ENCODE measurements at places on chromosomes 13 and 19.

- peak; percentile 55 for DNase-seq
These were observed at the start of gene ZNF610 for GRCh38 chr19:52336117-52336790. TSS of gene ZNF610 (plus strand) at chr19:52336243. CDS start at chr19:52349173, 12,930 bp downstream.

- DNase-seq: no peak
These were observed 2.7 kb downstream of the FCHO1 start for GRCh38 chr19:17753976-17754375.

GRCh38 chr13:32428581-32429432 lies 877 bp upstream of the N4BP2L1 start:
- no peak for DNase-seq

GRCh38 chr13:79593121-79593520 lies 112.2 kb downstream of the NDFIP2 start:
- no peak for DNase-seq

DNA sequence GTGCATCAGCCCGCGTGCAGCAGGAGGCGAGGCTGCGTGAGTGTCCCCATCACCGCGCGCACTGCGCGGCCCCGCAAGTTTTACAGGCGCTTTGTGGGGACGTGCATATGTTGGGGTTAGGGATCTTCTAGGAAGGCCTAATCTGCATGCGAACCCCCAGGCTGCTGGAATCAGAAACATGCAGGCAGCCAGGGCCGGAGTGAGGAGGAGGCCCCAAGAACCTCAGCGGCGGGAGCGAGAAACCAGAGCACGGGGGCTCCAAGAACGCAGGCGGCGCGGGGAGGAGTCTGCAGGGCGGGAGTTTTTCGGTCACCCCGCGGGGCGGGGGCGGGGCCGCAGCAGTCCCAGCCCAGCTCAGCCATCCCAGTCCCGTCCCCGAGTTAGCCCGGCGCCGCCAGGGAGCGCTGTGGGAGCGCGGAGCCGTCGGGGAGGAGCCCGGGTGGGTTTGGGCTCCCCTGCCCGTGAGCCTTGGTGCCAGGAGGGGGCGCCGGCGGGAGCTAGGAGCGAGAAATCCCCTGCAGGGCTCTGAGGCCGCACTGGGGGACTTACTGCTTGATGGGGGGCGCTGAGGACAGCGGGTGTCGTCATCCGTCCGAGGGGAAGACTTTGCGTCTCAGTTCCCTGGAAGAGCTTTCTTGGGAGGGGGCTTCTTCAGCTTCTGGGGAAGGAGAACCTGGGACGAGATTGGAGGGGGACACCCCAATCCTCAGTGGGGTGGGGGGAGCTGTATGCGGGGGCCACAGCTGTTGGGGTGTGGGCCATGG lies 933 bp upstream of the NRTN start:
- DNase-seq: peak; percentile 86

DNA sequence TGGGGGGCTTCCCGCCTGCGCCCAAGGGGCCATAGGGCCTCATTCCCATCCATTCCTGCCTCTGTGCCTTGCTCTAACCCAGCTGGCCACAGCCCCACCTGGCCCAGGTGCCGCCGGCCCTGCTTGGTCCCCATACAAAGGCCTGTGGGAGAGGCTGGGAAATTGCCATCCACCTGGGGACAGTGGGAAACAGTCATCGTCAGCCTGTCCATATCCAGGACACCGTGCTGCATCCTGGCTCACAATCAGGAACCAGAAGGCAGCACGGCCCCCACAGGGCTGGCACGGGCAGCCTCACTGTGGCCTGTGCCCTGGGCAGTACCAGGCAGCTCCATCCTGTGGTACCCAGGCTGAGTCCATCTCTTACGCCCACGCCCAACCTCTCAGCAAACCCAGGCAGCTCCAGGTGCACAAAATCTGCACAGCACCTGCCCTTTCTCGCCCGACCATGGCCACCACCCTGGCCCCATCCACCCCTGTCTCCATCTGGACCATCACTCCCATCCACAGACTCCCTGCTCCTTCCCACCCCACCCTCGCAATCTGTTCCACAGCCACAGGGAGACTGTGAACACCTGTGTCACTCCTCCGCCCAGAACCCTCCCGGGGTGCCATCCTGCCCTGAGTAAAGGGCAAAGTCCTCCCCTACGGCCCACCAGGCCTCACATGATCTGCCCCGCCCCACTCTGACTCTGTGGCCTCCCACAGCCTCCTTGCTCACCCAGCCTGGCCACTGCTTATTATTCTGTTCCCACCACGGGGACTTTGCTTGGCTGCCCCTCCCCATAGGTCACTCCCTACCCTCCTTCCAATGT lies 21.1 kb upstream of the FBXO27 start:
- no peak for DNase-seq

GRCh38 chr19:11949201-11949600 lies 15.6 kb upstream of the ZNF763 start:
- no peak for DNase-seq

All from hematopoietic multipotent progenitor cell treated with erythropoietin and hydrocortisone succinate and interleukin-3 and kit ligand, for 17 days (in vitro differentiated cells).